ENCODE measurements at places on chromosomes 6 and 20.
A peak's percentile ranks its signal among the peaks of the same experiment; 100 is the strongest.

- no peak for DNase-seq
These were observed 107.9 kb downstream of the NRSN1 start for GRCh38 chr6:24233813-24234442.

- DNase-seq = no peak
These were observed 79.9 kb downstream of the ATXN1 start for GRCh38 chr6:16681260-16681873.

GRCh38 chr6:132190097-132190814, 211.0 kb downstream of the MOXD1 start:
- DNase-seq = no peak

- DNase-seq = no peak
These were observed 17.5 kb downstream of the KIF16B start for GRCh38 chr20:16555754-16556153.

GRCh38 chr6:135162678-135163439, 18.2 kb upstream of the MYB start:
- DNase-seq = peak; percentile 36

DNA sequence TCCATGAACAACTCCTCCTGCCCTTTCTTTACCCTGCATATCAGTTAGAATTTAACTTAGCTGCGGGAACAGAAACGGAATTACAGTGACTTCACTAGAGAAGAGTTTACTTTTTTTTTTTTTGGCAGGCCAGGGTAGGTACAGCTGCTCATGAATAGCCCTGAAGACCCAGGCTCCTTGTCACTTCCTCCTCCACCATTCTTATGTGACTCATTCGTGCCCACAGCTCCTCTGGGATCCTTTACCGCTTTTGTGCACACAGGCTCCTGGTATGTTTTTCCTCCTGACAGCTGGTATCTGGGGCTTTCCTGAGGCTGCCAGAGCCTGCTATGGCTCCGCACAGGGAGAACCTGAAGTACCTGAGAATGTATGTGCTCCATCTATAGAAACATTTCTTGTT, 3.9 kb upstream of the KCNS1 start:
- no peak for DNase-seq

DNA sequence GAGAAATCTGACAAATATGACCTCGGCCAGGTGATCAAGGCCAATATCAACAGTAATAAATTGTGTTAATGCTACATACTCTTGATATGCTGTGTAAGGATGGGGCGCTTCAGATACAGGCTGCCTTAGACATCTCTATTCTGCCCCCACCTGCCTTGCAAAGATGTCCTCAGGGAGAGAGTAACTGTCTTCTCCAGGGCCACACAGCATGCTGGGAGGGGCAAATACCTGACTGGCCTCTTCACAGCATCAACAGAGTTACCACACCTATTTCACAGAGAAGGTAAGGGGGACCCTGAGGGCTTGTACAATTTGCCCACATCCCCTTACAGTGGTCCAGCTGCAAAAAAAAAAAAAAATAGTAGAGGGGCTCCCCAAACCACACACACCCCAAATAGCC, 17.2 kb upstream of the KIAA1755 start:
- DNase-seq = no peak

GRCh38 chr6:20351534-20351933, 50.1 kb upstream of the E2F3 start:
- no peak for DNase-seq

DNA sequence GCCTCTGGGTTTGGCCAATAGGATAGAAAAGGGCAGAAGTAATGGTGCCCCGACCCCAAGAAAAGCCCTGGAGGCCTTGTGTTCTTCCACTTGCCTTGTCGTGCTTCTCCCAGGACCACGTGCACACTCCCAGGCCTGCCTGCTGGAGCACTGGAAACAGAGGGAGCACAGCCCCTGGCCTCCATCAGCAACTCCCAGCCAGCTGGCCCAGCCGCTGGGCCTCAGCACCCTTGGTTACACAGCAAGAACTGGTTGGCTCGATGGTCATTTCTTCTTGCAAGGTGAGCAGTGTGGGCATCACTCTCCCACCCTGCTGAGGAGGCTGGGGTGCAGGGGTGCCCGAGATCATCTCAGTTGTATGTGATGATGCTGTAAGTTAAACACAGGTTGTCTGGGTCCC, 69.2 kb upstream of the CST7 start:
- DNase-seq = no peak

- DNase-seq = no peak
These were observed 254.0 kb upstream of the GJE1 start for GRCh38 chr6:141878686-141879085.

DNA sequence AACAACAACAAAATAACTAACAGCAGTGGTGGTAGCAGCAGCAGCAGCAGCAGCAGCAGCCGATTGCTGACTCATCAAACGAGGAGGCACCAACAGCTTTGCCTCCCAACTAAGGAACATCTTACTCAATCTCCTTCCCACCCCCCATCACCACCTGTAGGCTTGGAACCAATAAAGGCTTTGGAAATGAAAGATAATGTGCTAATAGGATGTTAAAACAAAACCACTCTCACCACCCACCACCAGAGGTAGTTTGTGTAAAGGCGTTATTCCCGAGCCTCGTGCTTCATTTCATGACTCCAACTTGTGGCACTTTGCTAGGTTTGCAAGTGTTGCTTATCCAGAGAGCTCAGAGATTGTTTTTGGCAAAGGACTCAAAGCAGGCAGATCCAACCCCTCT, 346.5 kb downstream of the CD83 start:
- no peak for DNase-seq

GRCh38 chr6:53251033-53251672, 97.6 kb downstream of the ELOVL5 start:
- DNase-seq = no peak

- DNase-seq = no peak
These were observed 60.5 kb upstream of the PRND start for GRCh38 chr20:4661191-4661590.

- DNase-seq = no peak
These were observed 185.7 kb upstream of the MARCKS start for GRCh38 chr6:113671421-113671820.

All from LoVo (cell line).